ENCODE measurements at places on chromosomes 2 and 18.
A peak's percentile ranks its signal among the peaks of the same experiment; 100 is the strongest.

DNA sequence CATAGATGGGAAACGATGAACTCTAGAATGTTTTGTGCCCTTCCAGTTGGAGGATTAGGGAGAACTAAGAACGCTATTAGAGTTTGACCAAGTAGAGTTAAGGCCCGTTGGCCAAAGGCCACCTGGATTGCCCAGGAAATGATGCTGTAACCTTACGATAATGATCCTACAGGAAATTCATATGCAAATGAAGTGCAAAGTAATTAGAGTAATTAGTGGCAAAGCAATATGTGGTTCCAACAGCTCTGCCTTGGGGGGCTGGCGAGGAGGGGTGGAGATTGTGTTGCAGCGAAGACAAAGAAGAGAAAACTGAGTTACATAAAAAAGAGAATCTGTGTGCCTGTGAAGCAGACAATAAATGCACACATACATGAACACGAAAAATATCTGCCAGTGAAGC is 61.5 kb upstream of the BOD1L2 start:
- DNase-seq, result no peak

DNA sequence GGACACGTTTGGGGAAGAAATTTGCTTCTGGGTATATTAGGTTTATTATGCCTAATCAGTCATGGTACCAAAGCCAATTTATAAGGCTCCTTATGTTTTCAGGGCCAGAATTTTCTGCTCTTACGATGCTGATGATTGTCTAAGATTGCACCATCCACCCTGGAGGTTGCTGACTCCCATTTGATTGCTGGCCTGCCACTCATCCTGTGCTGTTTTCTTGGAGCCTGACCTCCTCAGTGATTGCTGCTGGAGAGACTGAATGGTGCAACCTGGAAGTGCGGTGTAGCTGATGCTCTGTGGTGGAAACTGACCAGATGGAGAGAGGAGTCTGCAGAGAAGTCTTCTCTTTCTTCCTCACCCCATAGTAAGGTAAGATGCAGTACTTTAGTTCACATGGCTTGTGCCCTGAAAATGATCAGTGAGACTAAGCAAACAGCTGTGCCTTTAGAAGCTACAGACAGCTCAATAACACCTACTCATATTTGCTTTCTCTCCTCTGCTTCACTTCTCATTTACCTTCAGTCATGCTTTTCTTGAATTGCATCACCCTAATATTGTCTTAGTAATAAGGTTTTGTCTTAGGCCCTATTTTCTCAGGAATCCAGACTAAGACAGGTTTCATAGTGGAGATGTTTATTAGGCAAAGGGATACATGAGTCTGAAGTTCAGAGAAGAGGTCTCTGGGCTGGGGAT is 17.4 kb downstream of the ZNF24 start:
- no peak for DNase-seq

GRCh38 chr18:13500869-13501542 is 225.4 kb downstream of the FAM210A start:
- no peak for DNase-seq

GRCh38 chr2:69544951-69545350 is 98.6 kb downstream of the AAK1 start:
- DNase-seq, result no peak

- no peak for DNase-seq
Measured at GRCh38 chr2:223036790-223037444, 15.1 kb upstream of the KCNE4 start.

- DNase-seq, result no peak
Measured at GRCh38 chr2:47805850-47806249, 22.9 kb downstream of the MSH6 start.

DNA sequence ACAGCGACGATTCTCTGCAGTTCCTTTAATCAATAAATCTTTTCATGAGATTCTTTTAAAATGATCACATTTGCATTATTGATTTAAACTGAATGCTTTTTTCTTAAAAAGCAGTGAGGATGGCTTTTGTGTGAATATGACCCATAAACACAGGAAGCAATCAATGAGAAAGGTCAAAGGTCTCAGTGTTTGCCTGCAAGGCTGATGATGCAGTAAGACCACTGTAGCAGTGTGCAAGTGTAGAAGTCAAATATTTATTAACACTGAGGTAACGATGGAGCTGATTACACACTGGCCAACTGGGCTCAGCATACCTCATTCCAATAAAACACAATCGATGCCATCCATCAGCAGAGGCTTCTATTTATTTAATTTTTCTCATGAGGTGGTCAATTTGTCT is 633.5 kb downstream of the DCDC2C start:
- DNase-seq, result no peak

DNA sequence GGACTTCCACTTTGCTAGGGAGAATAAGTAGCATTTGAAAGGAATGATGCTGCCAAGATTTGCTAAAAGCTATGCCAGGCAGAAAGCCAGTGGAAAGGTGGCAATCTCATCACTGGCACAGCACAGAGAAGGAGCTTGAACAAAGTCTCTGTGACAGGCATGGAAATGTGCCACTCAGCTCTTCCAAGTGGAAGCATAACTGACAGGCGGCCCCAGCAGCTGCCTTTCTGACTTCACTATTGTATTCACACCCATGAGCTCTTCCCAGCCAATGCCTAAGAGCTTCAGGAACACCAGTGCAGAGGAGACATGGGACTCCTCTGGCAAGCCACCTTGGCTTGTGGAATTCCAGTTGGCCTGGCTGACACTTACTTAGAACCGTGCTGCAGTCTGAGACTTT is 134.6 kb upstream of the REG3G start:
- DNase-seq, result no peak

DNA sequence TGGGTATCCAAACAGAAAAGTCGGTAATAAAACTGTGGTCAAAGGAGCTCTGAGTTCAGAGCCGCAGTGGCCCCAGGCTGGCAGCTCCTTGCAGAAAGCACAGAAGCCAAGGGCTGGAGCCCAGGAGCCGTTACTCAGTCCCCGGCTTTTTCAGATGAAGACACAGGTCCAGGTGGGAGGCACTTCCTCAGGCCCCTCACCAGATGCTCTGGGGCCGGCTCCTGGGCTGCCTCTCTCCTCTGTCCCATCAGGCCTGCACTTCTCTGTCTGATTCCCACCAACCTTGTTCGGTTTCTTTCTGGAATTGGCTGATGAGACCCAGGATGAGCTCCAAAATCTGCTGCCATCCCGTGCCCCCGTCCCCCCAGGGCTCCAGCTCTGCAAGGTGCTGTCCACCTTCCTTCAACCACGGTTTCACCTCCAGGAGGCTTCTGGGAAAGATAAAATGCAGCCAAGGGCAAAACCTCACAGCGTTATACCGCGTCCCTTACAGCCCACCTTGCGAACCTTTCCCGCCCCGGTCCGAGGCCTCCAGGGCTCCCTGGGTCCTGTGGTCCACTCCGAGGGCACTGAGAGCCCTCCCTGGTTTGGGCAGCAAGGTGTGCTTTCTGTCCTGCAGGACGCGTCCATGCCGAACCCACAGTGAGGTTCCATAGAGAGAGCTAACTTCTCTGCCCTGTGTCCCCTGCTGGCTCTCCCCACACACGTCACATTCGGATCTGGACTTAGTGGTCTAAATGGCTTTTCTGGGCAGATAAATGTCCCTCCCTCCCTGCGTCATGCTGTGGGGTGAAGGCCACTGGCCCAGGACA is 102.9 kb downstream of the TPO start:
- DNase-seq, result no peak

DNA sequence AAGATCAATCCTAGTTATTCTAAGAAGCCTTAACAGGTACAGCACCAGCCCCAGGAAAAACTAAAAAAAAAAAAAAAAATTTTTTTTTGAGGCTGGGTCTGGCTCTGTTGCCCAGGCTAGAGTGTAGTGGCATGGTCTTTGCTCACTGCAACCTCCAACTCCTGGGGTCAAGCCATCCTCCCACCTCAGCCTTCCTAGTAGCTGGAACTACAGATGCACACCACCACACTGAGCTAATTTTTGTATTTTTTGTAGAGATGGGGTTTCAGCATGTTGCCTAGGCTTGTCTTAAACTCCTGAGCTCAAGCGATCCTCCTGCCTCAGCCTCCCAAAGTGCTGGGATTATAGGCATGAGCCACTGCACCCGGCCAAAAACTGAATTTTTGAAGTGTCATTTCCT is 10.3 kb upstream of the ALPK2 start:
- DNase-seq, result no peak

DNA sequence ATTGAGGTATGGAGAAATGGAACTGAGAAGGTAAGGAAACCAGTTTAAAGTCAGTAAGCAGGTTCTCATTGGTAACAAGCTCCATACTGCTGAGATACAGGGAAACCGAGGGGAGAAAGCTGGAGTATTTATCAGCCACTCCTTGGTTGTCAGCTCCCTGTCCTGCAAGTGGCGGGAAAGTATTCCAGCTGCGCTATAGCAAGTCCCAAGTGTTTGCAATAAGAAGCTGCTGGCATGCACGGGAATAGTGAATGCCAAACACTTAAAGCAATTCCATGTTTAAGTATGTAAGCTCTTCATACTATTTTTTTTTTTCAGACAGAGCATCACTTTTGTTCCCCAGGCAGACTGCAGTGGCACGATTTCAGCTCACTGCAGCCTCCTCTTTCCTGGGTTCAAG is 1601.1 kb downstream of the SUCLG1 start:
- DNase-seq, result no peak

- no peak for DNase-seq
Measured at GRCh38 chr2:231421051-231421580, 25.6 kb downstream of the B3GNT7 start.

DNA sequence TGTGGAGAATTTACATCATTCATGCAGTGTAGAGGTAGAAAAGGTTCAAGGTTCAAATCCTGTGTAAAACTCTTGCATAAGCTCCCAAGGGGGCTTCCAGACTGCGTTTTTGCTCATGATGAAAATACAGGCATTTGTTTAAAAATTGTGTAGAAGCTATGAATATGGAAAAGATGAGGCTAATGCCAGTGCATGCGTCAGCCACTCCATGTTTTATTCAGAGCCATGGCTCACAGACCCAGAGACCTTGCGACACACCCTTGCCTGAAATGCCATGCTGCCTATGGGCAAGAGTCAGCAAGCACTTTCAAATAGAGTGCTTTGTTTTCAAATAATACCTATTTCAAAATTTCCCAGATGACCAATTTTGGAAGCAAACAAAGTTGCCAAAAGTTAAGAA is 262.3 kb downstream of the TRIB2 start:
- DNase-seq, result no peak

DNA sequence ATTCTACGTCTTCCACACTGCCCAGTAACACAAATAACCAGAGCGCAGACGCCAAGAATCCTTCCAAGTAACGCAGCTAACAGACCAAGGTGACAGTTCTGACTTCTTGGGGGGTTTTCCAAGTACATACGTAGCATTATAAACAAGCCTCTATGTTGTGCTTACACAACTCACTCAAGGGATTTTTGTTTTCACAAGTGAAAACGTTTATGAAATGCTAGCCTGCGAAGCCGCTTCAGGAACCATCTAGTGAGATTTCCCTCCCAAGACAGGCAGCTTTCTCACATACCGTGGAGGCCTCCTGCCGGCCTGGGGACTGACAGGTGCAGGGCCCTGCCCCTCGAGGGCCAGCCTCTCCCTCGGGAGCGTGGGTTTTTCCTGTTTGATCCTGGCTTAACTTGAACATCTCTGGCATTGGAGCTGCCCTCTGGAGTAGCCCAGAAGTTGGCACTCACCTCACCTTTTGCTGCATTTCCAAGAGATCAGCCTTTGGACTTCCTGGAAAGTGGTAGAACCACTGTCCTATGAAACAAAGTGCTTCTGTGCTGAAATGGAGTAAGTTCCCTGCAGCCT is 151.1 kb downstream of the MBP start:
- peak; percentile 8 for DNase-seq

GRCh38 chr2:9260464-9260918 is 53.9 kb downstream of the ASAP2 start:
- DNase-seq, result no peak

DNA sequence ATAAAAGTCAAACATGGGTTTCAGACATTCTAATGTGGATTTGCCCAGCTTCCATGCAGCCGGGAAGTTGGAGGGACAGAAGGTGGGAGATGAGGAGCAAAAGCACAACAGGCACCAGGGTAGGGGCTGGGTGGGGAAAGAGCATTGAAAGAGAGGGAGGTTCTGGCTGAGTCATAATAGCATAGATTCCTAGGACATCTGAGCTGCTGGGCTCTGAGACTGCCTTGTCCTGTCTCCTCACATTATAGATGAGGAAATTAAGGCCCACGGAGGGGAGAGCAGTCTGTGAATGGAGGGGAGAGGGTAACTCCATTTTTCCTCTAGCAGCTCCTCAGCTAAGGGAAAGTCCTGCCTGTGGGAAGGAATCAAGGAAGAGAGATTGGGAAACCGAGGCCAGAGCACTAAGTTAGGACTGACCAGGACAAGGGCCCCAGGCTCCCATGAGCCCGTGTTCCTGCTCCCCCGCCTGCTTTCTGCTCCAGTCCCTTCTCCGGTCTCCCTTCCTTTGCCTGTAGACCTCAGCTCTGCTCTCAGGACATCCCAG is 26.2 kb downstream of the SH2D6 start:
- no peak for DNase-seq

GRCh38 chr2:189276277-189276676 is 96.7 kb upstream of the COL5A2 start:
- no peak for DNase-seq

- DNase-seq, result no peak
Measured at GRCh38 chr2:38742797-38743559, 8.2 kb downstream of the SRSF7 start.

DNA sequence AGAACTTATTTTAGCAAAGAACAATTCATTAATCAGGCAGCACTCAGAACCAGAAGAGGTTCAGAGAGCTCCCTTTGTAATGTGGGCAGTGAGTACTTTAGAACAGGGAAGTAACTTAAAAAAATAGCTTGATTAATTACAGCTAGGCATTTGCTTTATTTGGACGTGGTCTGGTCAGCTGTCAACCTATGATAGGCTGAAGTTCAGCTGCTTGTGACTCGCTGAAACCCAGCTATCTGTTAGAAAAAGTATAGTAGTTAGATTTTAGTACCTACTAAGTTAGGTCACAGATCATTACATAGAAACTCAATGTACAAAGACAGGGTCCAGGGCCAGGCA is 40.0 kb downstream of the PKDCC start:
- DNase-seq, result no peak

DNA sequence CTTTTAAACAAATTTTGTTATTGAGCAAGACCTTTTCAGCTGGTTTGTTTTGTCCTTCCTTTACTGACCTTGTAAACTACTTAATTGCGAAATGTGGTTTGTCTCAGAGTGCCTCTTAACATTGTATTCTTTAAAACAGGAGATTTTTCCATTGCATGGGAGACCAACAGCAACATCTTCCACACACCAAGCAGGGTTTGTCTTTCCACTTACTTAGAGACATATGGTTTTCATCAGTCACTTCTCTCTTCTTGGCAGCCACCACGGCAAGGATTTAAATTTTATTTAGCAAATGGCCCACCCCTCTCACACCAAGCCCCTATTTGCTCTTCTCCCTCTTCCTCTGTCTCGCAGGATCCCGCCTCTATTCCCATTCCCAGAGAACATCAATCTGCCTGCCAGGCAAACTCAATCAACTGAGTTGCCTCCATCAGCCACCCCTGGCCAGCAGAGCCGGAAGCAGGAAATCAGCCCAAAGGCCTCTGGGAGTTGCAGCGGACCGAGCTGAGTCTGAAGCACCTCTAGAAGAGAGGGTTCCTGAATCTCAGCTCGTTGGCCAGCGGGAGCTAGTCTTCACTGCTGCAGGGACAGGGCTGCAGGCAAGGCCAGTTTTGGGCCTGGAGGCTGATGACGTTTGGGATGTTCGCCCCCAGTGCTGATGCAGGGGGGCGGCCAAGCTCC is 11.3 kb upstream of the CIB4 start:
- DNase-seq, result no peak

GRCh38 chr2:133574620-133575019 is 6.4 kb upstream of the NCKAP5 start:
- no peak for DNase-seq

Data from activated T-cell treated with anti-CD3 and anti-CD28 coated beads, Interleukin-2, amount 50 U/mL, for 48 hours (primary cell).